ENCODE measurements at places on chromosomes 3 and 15.

GRCh38 chr15:101852356-101852755 lies 40.4 kb downstream of the OR4F15 start:
- DNase-seq: no peak

DNA sequence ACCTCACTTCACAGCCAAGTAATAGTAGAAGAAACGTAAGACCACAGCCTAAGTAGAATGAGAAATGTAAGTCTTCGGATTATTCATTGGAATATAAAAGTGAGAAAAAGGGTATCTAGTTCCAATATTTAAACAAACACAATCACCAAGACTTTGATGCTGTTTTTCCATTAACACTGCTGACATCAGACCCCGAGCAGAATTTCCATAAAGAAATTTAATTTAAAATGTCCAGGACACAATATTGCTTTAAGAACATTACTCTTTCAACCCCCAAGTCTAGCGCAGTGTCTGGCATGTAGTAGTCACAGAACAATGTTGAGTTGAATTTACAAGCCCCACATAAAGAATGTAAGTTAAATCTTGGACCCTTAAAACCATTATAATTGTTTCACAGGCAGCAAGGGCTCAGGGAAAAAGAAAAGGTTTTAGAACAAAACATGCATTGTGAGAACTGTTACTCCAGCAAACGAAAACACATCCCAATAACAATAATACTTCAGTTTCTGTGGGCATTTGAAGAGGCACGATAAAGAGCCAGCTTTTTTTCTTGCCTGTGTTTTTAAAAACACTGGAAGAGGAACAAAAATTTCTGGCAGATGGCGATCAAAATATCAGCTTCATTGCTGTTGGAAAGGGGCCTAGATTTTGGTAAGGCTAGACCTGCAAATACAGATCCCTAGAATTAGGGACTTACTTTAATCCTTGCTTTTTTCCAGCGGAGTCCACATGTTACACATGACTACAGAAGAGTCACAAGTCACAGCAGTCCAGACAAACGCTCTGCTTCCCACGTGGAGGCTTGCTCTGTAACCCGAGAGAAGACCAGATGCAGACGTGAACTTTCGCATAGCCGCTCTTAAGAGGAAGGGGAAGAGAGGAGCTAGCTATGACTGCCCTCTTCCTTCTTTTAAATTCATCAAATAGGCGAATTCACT lies 77.9 kb upstream of the IGSF10 start:
- DNase-seq: no peak

- DNase-seq: no peak
These were observed 206.8 kb upstream of the TGFBR2 start for GRCh38 chr3:30399394-30400181.

GRCh38 chr3:141275032-141275422 lies 43.4 kb downstream of the PXYLP1 start:
- no peak for DNase-seq

DNA sequence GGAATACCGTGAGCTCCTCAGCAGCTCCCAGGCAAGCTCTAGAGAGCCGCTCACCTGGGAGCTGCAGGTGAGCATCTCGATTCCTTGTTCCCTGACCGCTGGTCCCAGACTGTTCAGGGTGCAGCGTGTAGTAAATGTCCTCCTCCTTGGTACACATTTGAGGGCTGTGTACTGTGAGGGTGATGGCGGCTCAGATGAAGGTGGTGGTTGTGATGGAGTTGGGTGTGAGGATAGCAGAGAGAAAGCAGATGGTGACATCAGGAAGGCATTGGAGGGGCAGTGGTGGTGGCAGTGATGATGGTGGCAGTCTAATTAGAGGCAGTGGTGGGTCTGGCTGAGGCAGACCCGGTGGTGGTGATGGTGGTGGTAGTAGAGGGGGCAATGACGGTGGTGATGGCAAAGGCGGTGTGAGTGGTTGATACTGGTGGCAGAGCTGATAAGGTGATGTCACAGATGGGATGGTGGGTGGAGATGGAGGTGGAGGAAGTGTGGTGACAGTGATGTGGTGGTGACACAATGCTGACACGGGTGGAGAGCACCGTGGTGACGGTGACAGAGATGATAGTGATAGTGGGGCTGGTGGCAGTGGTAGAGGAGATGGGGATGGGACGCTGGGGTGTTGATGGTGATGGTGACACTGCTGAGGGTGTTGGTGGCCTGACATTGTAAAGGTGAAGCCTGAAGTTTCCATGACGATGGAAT lies at the start of gene DNAJB8:
Gene DNAJB8, minus strand, starts transcription at position 51 of the 702 bp plus-strand sequence. CDS start 3,645 bp downstream, outside the sequence.
- no peak for DNase-seq

DNA sequence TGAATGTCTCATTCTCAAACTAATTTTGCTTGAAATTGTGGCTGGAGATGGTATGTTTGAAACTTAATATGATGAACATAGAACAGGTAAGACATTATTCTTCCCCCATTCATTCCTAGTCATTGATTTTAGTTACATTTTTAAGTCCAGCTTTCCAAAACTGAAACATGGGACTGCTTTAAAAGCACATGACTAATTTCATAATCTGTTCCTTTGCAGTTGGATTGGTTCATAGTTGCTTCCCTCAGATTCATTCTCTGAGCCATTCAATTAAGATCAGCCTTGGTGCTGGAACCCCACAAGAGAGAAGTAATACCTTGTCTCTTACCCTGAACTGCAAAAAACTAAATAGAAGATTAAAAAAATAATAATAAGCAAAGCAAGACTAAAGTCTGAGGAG lies 87.5 kb upstream of the TGFBR2 start:
- DNase-seq: no peak

- DNase-seq: peak; percentile 57
These were observed at the start of the genes CHDH and IL17RB for GRCh38 chr3:53846134-53846850. Gene CHDH, minus strand, starts transcription at chr3:53846419. Its CDS starts 22,411 bp downstream, at chr3:53824008. Gene IL17RB, plus strand, starts transcription at chr3:53846568. Its CDS starts 21 bp downstream, at chr3:53846589.

DNA sequence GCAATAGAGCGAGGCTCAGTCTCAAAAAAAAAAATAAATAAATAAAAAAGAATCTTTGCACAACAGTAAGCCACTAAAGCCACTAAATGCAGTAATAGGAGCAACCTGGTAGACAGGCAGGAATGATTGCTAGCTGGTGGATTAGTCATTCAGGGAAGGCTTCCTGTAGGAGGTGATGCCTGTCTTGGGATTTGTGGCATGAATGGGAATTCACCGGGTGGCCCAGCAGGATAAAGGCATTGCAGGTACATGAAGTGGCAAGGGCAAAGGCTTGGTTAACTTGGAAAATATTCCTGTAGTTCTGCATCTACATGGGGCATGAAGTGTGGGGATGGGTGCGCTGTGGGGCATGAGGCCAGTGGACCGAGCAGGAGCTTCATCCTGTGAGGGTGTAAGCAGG lies 94.5 kb downstream of the IQSEC1 start:
- no peak for DNase-seq

DNA sequence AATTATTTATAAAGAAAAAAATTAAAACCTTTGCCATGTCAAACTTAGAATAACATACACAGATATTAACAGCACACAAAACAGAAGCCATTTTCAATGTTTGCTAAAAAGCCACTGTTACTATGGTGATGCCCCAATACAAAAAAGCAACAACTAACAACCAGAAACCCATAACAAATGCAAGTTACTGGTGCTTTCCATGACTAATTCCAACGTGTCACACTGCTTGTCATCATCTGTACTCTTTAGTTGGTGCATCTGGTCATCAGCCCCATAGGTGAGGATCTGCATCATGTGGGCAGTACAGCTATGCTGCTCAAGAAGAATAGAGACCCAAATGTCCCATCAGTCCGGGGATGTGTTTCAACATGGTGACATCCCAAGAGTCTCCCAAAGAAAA lies 52.8 kb downstream of the ATP8B4 start:
- no peak for DNase-seq

GRCh38 chr15:69031013-69032001 lies 16.8 kb downstream of the NOX5 start:
- peak; percentile 28 for DNase-seq

GRCh38 chr3:14175383-14176037 lies 2.9 kb downstream of the XPC start:
- no peak for DNase-seq

GRCh38 chr3:130779486-130779885 lies 32.9 kb upstream of the PIK3R4 start:
- no peak for DNase-seq

Measured in cerebellar cortex (tissue), 1 donor.